Camera-type eye (tissue), 1 donor: ENCODE measurements at places on chromosomes 1 and 21. TPM values are rescaled to one million over a fixed set of nuclear protein-coding genes. Genes with fewer than 3 reads are reported as not detected.

HRNR gene
- total RNA-seq: not detected

GOLT1A gene
- not detected for total RNA-seq

SYNC gene
- total RNA-seq: 15.3 TPM

CACNA1S gene
- 5.9 TPM for total RNA-seq

LCE1D gene
- not detected for total RNA-seq

LAPTM5 gene
- total RNA-seq: 11.3 TPM

LCE4A gene
- not detected for total RNA-seq

TCHHL1 gene
- total RNA-seq: not detected

AADACL4 gene
- not detected for total RNA-seq

GRIK3 gene
- 28.5 TPM for total RNA-seq

BNIPL gene
- total RNA-seq: 9.5 TPM

NBPF9 gene
- total RNA-seq: 25.8 TPM

MAEL gene
- total RNA-seq: 2.4 TPM

PCAT6 gene
- total RNA-seq: not detected

TMEM79 gene
- 3.7 TPM for total RNA-seq

MMP23B gene
- total RNA-seq: 40.0 TPM

LDLRAD2 gene
- total RNA-seq: 3.5 TPM

CDA gene
- not detected for total RNA-seq

TMCC2 gene
- total RNA-seq: 45.5 TPM

LEMD1 gene
- 64.0 TPM for total RNA-seq

RGS5 gene
- 164 TPM for total RNA-seq

SPRR4 gene
- not detected for total RNA-seq

GPR37L1 gene
- total RNA-seq: 0.88 TPM

STYXL2 gene
- total RNA-seq: 7.7 TPM

MKNK1 gene
- 38.1 TPM for total RNA-seq

CD53 gene
- total RNA-seq: 11.1 TPM

CRYBG2 gene
- 1.9 TPM for total RNA-seq

PSMG1 gene
- total RNA-seq: 13.1 TPM

TMEM53 gene
- total RNA-seq: 9.2 TPM

FCRLA gene
- total RNA-seq: not detected

MTARC2 gene
- 9.6 TPM for total RNA-seq

ADORA1 gene
- 1.9 TPM for total RNA-seq

KIRREL1 gene
- 80.8 TPM for total RNA-seq

SPRR2F gene
- total RNA-seq: not detected

PTAFR gene
- total RNA-seq: 2.0 TPM

KRTAP11-1 gene
- not detected for total RNA-seq

CLEC20A gene
- total RNA-seq: not detected

CFHR5 gene
- not detected for total RNA-seq

MFSD2A gene
- total RNA-seq: 3.1 TPM

VCAM1 gene
- total RNA-seq: 17.2 TPM

ADORA3 gene
- total RNA-seq: 1.2 TPM

CORT gene
- 0.33 TPM for total RNA-seq

SYCP1 gene
- 0.11 TPM for total RNA-seq

ITLN2 gene
- total RNA-seq: not detected

PADI1 gene
- 0.33 TPM for total RNA-seq

GLIS1 gene
- total RNA-seq: 0.71 TPM

RAB42 gene
- 7.8 TPM for total RNA-seq
